ENCODE measurements at places on chromosomes 11 and 22. TPM values are rescaled to one million over a fixed set of nuclear protein-coding genes. Genes with fewer than 3 reads are reported as not detected.

The BTBD18 gene
- not detected for total RNA-seq

The ANKRD49 gene
- 5.8 TPM for total RNA-seq

The DTX4 gene
- total RNA-seq: 4.4 TPM

The APOL3 gene
- total RNA-seq: not detected

The GCAT gene
- 3.3 TPM for total RNA-seq

The CDC45 gene
- total RNA-seq: 24.1 TPM

The CCDC73 gene
- total RNA-seq: not detected

The TEAD1 gene
- 50.4 TPM for total RNA-seq

The OR52I2 gene
- not detected for total RNA-seq

The FOLR1 gene
- total RNA-seq: not detected

The B4GALNT4 gene
- 15.4 TPM for total RNA-seq

The SAA2 gene
- not detected for total RNA-seq

The PLXNB2 gene
- total RNA-seq: 109 TPM

The RHOD gene
- 53.3 TPM for total RNA-seq

The LMNTD2 gene
- 2.7 TPM for total RNA-seq

The BTG4 gene
- not detected for total RNA-seq

The KRTAP5-1 gene
- not detected for total RNA-seq

The SUSD2 gene
- 62.5 TPM for total RNA-seq

The TRIM48 gene
- total RNA-seq: not detected

The FOLR2 gene
- total RNA-seq: not detected

The FXYD6 gene
- 0.19 TPM for total RNA-seq
